H1 (cell line): ENCODE measurements at places on chromosomes 3 and 15.

DNA sequence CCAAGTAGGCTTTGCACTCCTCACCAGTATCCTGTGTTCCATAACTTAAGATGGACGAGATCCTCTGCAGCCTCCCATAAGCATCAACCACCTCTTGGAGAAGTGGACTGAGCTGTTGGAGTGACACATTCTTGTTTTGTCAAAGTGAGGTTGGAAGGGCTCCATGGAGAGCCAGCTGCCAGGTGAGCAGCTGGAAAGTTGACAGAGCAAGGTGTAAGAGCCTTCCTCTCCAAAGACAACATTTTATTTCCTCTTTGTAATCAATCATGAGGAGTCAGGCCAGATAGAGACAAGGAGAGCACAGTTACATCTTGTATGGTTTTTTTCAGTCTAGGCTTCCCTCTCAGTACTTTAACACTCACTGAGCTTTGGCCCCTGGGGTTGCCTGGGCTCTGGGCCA is 5.1 kb downstream of the ABI3BP start:
- no peak for DNase-seq

DNA sequence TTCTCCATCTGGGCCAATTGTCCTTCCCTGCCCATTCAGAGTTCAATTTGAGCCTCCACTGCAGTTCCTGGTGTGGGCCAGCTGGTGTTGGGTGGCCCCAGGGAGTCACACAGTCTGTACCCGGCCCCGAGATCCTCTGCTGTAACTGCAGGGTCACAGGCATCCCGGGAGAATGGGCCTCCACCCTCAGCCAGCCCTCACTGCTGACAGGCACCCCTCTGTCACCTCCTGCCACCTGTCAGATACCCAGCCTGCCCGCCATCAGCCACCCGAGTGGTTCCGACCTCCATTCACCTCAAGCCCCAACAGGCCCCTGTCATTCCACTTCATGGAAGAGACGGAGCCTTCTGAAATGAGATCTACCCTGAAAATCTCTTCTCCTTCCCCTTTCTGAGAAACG is 73.2 kb downstream of the ST8SIA2 start:
- no peak for DNase-seq

DNA sequence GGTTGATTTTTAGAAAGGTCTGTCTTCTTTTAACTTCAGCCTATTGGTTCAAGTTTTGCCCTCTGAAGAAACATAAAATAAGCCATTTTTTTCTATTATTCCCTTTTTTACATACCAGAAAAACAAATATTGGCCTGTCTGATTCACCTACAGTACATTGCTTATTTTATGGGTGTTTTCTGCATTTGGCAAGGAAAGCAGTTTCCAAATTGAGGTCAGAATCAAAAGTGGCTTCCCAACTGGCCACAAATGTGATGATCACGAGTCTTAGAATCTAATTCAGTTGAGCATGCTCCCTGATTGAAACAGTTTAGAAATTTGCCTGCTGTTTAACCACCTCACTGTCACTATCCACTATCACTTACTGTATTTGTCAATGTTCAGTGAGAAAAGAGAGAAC is 106.9 kb upstream of the CHMP2B start:
- DNase-seq, result no peak

- no peak for DNase-seq
Observed at GRCh38 chr3:64046996-64047594, 23.8 kb upstream of the PSMD6 start.

DNA sequence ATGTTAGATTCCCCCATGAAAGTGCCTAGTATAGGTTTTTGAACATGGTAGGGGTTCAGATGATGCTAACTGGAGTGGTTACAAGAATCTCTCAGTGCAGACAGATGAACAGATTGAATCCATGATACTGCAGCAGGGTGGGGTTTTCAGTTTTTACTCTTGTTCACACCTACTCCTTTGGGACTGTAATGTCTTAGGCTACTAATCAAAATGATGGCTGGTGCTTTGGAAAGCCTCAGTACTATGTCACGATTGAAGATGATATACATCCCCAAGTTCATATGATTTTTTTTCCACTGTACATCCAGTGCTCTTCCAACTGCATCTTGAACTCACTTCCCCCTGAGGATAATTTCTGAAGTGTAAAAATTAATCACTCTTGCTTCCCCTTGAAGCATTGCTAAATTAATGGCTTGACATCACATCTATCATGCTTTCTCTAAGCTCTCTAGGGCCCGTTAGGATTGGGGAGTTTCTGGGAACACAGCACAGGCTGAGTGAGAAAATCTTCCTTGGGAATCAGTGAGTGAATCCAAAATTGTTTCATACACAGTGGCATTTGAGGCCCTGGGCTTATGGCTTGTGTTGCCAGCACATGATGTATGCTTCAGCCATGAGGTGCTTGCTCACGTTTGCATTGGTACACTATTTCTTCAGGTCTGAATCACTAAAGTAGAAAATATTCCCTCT is 115.0 kb upstream of the TPRG1 start:
- DNase-seq, result no peak

- no peak for DNase-seq
Observed at GRCh38 chr15:51121118-51121517, 26.4 kb upstream of the TNFAIP8L3 start.

DNA sequence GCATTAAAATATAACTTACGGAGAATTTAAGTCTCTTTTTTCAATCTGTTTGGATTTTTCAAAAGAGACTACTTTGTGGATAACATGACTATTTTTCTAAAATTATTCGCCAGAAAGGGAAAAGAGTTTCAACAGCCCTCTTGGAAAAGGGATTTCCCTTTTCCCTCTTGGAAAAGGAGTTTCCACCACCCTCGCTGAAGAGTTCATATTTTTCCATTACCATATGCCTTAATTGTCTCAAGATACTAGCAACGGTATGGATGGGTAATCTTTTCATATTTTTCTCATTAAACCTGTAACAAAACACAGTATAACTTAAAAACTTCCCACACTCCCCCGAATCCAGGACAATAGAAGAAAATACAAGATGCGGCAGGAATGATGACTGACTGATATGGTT is 66.1 kb upstream of the SPATA12 start:
- DNase-seq, result no peak

GRCh38 chr3:152040319-152040718 is 166.9 kb downstream of the SUCNR1 start:
- no peak for DNase-seq

GRCh38 chr3:73493543-73494308 is 131.0 kb downstream of the PDZRN3 start:
- no peak for DNase-seq

DNA sequence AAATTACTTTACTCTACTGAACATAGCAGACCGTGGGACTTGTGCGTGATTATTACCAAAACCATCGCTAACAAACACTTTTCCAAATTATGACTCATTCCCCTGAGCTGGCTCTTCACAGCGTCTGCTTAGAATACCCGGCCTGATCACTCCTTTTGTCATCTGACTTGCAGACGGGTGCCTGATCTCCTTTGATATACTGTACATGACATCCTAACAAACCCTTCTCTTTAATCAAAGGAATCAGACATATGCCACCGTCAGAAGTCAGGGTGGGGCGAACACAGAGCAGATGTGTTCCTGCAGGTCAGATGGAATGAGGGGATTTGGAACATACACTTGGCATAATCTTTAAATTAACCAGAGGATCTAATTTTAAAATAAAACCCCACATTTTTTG is 48.5 kb upstream of the SH3GL3 start:
- DNase-seq, result no peak

DNA sequence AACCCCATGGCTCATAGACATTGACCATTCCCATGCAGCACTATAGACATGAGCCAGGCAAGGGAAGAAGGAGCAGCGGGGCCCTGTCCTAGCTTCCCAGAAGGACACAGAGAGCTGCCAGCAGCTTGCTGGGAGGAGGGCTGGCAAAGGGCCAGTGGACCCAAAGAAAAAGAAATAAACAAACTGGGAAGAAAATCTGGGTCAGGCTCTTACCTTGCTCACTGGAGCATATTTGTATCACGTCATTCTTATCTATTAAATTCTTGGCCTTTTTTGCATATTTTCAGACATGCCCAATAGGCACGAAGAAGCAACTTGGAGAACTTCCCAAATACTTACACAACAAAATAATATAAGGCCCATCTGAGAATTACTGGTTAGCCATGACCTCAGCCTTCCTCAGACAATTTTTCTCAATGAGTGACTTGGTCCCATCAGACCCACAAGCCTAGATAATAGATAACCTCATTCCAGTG is 28.4 kb downstream of the RASGRP1 start:
- DNase-seq, result no peak

GRCh38 chr15:48411971-48412591 is 80.9 kb downstream of the DUT start:
- DNase-seq, result no peak

DNA sequence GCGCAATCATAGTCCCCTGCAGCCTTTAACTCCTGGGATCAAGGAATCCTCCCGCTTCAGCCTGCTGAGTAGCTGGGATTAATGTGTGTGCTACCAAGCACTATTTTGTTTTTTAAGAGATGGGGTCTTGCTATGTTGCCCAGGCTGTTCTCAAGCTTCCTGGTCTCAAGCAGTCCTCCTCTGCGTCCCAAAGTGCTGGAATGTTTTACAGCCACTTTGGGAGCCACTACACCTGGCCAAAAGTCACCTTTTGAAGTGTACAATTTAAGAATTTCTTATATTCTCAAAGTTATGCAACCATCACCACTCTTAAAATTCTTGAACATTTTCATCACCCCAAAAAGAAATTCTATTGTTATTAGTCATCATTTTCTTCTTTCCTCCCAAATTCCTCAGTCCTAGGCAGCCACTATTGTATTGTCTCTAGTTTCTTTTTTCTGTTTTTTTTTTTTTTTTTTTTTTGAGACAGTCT is 17.8 kb downstream of the CDV3 start:
- DNase-seq, result no peak

- DNase-seq, result no peak
Observed at GRCh38 chr3:189947948-189948723, 172.6 kb downstream of the P3H2 start.

DNA sequence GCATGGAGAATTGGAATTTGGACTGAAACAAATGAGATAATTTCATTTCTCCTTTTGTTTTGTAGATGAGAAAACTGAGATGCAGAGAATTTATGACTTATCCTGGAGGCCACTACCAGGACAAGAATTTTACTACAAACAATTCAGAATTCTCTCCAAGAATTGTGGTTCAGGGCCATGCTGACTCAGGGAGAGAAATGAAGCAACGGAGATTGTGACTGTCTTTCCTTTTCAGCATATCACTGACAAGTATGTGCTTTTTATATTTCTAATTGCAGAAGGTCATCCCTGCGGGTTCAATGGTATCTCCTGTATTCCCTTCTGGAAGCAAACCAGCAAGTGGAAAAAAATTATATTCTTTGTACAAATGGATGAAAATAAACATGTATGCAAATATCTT is 170.8 kb upstream of the MITF start:
- no peak for DNase-seq

DNA sequence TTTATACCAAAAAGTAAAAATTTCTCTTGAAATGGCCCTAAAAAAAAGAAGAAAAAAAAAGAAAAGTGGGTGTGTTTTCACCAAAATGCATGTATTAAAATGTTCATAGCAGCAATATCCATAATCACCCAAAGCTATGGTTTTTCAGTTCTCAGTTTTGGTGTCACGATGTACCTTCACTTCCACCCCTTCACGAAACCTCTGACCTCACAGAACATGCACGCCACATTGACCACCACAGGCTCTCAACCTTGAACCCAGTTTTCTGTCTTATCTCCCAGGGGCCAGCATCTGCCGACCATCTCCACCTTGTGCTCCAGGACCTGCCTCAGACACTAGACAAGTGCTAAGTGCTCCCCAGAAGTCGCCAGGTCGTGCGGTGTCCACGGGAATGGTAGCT is 30.4 kb downstream of the COLQ start:
- no peak for DNase-seq

GRCh38 chr15:72387741-72388140 is 10.4 kb upstream of the TMEM202 start:
- no peak for DNase-seq

DNA sequence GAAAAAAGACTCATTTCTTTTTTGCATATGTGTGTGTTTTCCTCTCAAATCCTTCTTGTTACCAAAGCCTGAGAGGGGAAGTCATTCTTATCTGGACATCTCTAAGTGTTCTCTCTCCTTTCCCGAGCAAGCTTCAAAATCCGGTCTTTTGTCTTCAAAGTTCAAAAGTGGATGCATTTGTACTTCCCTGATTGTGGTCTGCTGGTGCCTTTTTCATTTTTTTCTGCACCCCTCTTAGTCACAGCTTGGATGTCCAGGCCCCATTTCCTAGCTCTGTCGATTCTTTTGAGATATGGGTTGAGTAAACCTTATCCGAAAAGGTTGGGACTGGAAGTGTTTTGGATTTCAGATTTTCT is 34.8 kb downstream of the EHD4 start:
- no peak for DNase-seq

DNA sequence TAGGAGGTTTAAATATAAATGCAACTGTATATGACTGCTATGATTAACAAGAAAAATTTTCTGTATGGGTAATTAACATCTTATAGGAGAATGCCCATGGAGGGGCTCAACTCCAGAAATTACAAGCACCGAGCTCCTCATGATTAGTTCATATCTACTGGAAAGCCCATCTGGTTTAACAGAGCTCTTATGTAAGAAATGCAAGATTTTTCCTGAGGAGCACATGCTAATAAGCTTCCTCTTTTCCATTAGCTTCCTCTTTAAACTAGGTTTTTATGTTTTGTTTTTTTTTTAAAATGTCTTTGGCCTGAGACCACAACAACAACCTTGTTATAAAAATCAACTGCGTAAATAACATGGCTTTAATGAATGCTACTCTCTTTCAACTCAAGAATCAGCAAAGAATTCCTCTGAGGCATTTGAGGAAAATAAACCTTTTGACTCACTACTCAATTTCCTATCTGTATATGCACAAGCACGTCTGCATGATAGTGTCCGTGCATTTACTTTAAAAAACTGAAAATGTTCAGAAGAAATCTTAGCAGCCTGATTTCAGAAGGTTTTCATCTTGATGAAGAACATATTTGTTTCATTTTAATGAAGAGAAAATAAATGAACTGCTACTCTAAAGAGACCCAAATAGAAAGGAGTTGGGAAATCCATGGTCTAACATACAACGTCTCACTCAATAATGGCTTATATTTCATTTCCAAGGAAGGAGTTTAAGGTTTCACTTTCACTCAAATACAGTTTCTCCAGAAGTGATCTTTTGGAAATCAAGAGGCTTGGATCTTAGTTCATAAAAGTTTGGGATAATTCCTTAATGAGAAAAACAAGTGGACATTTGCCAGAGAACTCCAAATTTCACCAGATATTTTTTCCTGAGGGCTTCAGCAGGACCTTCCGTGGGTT is 180.8 kb downstream of the KCNAB1 start:
- DNase-seq, result no peak

- no peak for DNase-seq
Observed at GRCh38 chr3:127413871-127414270, 126.0 kb upstream of the PRR20G start.
